Suppressor macrophage (primary cell): ENCODE measurements at places on chromosomes 12 and 14.

DNA sequence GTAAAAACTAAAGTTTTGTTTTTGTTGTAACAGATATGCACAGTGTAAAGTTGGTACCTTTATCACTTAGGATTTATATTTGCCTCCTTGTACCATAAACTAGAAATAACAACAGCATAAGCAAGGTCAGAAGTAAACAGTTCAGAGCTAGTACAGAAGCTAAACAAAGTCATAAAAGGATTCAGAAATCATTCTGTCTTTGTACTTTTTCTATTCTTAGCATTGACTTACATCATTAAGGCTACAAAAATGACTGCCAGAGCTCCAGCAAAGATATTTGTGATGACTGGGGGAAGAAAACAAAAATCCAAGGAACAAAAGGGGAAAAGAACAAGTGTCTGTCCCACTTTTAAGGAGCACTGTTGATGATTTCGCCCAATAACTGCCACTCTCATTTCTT, 347.2 kb downstream of the CCDC91 start:
- no peak for DNase-seq

DNA sequence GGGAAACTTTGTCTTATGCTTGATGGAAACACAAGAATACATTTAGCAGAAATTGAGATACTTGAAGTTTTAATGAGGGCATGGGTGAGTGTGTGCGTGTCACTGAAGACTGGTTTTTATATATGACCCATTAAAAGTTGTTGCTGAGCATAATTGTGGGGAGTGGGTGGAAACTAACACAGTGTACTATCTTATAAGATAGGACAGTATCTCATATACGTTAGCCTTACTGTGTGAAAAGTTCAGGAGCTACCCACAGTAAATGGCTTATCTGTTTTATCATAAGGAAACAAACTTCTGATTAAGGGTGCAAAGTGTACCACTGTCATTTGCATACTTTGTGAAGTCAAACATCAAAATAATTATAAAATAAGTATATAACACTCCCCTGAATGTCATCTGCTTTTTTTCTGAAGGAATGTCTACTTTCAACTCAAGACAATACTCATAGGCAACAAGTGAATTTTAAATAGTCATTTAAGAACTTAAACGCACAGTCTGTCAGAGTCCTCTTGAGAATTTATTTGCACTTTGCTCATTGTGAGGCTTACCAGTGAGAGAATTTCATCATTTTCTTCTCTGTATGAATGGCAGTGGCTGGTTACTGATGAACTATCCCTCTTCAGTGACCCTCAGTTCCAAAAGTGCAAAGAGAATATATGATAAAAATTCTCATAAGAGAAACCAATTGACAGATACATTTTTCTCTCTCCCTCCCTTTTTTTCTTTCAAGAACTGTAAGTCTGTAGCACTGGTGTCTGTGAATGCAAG, 4.2 kb downstream of the PDE3A start:
- no peak for DNase-seq

- no peak for DNase-seq
Measured at GRCh38 chr12:5524769-5525436, 93.0 kb downstream of the NTF3 start.

GRCh38 chr12:1933342-1934051, 15.0 kb upstream of the CACNA2D4 start:
- no peak for DNase-seq

DNA sequence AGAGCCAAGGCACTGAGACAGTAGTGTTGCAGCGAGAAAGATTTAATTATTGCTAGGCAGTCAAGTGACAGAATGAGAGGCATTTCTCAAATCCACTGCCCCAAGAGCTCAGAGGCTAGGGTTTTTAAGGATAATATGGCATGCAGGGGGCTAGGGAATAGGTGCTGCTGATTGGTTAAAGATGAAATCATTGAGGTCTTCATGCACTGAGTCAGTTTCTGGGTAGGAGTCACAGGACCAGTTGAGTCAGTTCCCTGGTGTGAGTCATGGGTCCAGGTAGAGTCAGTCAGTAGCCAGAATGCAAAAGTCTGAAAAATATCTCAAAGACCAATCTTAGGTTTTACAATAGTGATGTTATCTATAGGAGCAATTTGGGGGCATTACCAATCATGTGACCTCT, 323.8 kb downstream of the RGS6 start:
- no peak for DNase-seq

GRCh38 chr14:40133463-40133862, 701.2 kb upstream of the FBXO33 start:
- DNase-seq: no peak

DNA sequence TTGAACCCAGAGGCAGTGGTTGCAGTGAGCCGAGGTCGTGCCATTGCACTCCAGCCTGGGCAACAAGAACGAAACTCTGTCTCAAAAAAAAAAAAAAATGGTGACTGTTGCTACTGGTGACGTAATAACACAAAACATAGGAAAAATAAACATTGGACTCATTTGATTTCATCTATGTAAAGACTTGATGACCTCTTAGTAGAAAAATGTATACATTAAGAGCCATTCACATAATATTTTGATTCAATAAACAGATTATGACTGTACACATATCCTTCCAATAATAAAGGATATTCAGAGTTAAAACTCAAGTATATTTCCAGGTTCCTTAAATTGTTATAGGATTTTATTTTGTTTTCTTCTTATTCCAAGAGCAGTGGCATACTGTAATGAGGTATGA, 65.7 kb upstream of the AEBP2 start:
- no peak for DNase-seq

DNA sequence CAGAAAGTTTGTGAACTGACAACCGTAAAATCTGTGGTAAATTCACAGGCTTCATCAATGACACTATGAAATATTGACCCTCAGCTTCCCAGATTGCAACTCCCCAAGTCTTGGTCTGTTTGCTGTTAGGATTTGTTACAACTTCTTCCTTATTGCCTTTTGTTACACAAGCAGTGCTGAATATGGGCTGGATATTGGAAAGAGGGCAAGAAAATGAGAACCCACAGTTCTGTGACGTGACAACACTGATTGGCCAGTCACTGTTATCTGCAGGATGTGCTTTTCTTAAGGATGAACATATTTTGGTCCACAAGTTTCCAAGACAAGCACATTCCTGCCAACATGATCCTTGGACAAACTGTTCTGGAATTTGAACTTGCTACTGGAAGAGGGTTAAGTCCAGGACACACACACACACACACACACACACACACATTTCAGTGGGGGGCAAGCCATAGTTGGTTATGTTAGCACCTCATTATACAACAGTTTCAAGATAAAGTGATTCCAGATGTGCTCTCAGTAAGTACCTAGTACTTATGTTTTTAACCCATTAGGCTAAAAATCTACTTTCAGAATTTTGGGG, 16.6 kb upstream of the SLC38A2 start:
- DNase-seq: no peak

- DNase-seq: peak; percentile 19
Measured at GRCh38 chr14:95196268-95196667, 38.9 kb upstream of the DICER1 start.

DNA sequence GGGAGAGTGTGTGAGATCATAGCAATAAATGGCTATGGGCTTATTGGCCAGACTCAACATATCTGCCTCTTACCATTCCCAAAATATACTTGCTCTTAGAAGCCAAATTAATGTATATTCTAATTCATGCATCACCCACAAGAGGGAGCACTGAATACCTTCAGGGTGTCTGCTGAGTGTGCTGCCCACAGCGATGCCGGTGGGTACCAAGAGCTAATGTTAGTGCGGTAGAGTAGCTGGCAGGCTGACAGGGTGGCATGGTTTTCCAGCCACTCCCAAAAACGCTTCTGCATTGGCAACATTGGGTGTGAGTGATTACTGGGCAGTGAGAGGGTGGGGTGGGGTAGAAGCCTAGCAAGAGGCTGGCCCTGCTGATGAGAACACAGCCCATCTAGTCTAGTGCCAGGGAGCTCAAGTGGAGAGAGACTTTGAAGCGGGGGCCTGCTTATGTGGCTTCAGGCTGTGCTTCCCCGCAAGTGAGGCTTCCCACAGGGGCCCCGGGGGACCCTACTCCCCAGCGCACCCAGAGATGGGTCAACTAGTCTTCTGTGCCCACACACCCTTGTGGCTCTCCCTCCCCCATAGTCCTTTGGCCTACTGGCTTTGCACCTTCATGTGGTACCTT, 9.2 kb upstream of the PLEKHD1 start:
- DNase-seq: peak; percentile 15

GRCh38 chr14:60509438-60510253, 700 bp downstream of the SIX6 start:
- no peak for DNase-seq

- peak; percentile 64 for DNase-seq
Measured at GRCh38 chr12:54988402-54989054, 4.0 kb upstream of the TESPA1 start.

GRCh38 chr12:120959111-120959878, 19.0 kb upstream of the HNF1A start:
- no peak for DNase-seq

GRCh38 chr12:107906707-107907106, 132.2 kb downstream of the ASCL4 start:
- peak; percentile 31 for DNase-seq

DNA sequence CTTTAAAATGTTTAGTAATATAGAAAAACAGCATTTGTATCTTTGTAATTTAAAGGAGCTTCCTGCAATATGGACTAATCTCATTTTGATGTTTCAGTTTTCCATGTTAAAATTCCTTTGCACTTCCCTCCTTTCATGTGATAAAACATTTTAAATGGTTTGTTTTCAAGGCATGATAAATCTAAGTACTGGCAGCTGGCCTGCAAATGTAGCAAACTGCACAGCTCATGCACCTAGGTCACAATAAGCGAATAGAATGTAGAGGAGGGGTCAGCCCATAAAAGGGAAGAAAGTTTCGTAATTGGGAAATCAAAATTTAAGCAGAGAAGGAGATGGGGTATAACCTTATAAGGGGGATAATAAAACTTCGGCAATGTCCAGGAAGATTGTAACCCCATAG, 80.0 kb upstream of the KCNH3 start:
- DNase-seq: no peak

DNA sequence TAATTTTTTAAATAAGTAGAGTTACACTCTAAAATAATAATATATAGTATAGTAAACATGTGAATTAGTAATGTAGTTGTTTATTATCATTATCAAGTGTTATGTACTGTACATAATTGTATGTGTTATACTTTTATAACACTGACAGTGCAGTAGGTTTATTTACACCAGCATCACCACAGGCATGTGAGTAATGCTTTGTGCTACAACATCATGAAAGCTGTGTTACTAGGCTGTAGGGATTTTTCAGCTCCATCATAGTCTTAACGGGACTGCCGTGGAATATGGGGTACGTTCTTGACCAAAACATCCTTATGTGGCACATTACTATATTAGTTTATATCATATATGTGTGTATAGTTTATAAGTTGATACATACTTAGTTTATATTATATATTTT, 8.6 kb downstream of the FNTB start:
- no peak for DNase-seq

GRCh38 chr12:106080041-106080790, 58.5 kb downstream of the NUAK1 start:
- no peak for DNase-seq
